Prostate gland (tissue), 2 donors: ENCODE measurements at places on chromosomes 7 and 10. TPM values are rescaled to one million over a fixed set of nuclear protein-coding genes. Genes with fewer than 3 reads are reported as not detected.
A peak's percentile ranks its signal among the peaks of the same experiment; 100 is the strongest.

DNA sequence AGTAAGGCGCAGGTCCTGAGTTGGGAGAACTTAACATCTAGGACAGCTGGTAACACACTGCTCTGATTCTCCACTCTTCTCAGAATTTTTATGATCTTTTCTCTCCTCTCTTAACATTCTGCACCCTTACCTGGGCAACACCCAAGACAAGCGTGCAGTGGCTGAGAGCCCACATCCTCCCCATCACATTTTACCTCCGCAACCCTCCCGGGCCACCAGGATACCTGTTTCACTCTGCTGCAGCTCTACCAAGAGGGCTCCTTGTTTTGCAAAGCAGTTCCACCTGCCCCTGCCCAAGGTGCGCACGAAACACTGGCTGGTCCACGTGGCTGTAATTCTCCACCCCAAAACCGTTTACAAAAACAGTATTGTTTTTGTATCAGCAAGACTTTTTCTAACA, 81.5 kb downstream of the ITIH5 start:
- no peak for DNase-seq
- no peak overlapping the region for H3K27ac ChIP-seq
- no peak overlapping the region for H3K4me3 ChIP-seq
- no peaks in the 10 kb centered on the region for H3K4me1 ChIP-seq
- no peaks in the 10 kb centered on the region for H3K36me3 ChIP-seq
- H3K27me3 ChIP-seq, result no peaks in the 10 kb centered on the region

DNA sequence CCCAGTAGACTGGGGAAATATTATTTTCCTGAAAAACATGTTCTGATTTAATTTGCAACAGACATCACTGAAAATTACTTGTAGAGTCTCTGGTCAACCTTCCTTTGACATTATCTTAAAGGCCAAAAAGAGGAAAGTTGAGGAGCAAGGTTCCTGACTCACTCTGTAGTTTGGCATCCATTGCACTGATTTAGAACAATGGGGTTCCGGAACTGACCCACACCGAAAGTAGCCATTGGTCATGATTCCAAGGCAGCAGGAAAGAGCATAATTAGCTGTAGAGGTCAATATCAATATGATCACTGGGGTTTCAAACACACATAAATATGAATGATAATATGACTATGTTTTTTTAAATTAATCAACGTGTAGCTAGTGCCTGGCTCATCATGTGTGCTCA, 65.8 kb downstream of the DNMBP start:
- no peaks in the 10 kb centered on the region for H3K27me3 ChIP-seq
- no peaks in the 10 kb centered on the region for H3K36me3 ChIP-seq
- H3K27ac ChIP-seq, result no peak overlapping the region
- H3K4me1 ChIP-seq, result no peaks in the 10 kb centered on the region

- H3K27ac ChIP-seq, result no peak overlapping the region
- no peaks in the 10 kb centered on the region for H3K36me3 ChIP-seq
- no peaks in the 10 kb centered on the region for H3K27me3 ChIP-seq
- no peak overlapping the region for H3K4me3 ChIP-seq
- no peaks in the 10 kb centered on the region for H3K4me1 ChIP-seq
- DNase-seq, result no peak
Measured at GRCh38 chr10:111677759-111678158, 505.8 kb downstream of the GPAM start.

DNA sequence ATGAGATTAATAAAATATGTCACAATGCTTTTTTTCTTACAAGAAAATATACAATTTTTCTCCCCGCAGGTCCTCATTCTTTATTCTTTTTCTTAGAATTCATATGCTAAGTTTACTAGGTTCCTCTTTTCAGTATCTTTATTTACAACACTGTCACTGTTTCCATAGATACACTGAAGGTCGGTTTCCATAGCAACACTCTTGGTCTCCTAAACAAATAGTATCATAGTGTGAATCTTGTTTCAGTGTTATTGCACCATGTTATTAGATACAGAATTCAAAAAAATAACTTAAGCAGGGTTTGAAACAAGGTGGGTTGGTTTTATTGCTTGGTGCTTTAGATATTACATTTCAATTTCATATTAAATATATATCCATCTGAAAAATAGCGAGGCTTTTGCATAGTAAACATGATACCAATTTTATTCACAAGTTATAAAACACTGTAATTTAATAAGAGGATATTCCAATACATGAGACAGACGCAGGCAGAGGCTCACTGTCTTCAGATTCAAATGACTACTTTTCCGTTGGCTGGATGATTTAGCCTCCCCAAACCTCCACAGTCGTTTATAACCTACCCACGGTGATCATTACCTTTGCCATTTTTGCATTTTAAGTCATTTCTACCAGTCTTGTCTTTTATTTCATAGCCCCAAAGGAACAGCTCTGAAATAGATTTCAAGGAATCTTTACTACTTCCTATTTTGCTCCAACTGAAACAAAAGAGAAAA, 88.9 kb upstream of the KLF6 start:
- no peaks in the 10 kb centered on the region for H3K4me1 ChIP-seq
- no peaks in the 10 kb centered on the region for H3K27me3 ChIP-seq
- H3K27ac ChIP-seq, result no peak overlapping the region
- no peak overlapping the region for H3K4me3 ChIP-seq

GRCh38 chr10:983971-984655, 4.1 kb upstream of the GTPBP4 start:
- H3K4me1 ChIP-seq, result no peaks in the 10 kb centered on the region
- DNase-seq, result no peak
- no peaks in the 10 kb centered on the region for H3K36me3 ChIP-seq
- no peak overlapping the region for H3K27ac ChIP-seq

GRCh38 chr7:111832174-111832573, 269.9 kb upstream of the IMMP2L start:
- H3K27ac ChIP-seq, result no peak overlapping the region
- no peak for DNase-seq
- no peaks in the 10 kb centered on the region for H3K27me3 ChIP-seq
- no peaks in the 10 kb centered on the region for H3K4me1 ChIP-seq
- H3K36me3 ChIP-seq, result no peaks in the 10 kb centered on the region
- H3K4me3 ChIP-seq, result no peak overlapping the region

DNA sequence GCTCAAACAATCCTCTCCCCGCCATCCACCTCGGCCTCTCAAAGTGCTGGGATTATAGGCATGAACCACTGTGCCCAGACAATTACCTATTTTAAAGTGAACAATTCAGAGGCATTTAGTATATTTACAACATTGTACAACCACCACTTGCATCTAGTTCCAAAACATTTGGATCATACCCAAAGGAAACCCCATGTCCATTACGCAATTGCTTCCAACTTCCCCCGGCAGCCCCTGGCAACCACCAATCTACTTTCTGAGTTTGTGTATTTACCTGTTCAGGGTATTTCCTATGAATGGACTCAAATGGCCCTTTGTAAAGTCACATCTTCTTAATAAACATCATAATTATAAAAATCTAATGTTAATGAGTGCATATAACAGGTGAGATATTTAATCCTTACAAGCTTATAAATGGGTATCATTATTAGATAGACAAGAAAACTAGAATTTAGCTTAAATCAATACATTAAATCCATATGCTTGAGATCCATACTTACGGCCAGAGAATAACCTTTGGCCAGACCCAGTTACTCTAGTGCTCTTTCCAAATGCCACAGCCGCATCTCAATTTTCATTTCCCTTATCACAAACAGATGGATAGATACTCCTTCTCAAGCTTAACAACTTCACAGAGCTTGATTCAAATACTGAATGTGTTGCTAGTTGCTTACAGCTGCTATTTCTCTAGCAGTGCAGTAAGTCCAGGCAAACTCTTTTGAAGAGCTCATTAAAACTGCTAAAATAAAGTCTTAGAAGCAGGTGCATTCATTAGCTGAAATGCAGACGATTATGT, 133.4 kb upstream of the MKLN1 start:
- no peaks in the 10 kb centered on the region for H3K27me3 ChIP-seq
- no peaks in the 10 kb centered on the region for H3K36me3 ChIP-seq
- no peaks in the 10 kb centered on the region for H3K4me1 ChIP-seq
- H3K4me3 ChIP-seq, result no peak overlapping the region

- no peaks in the 10 kb centered on the region for H3K27me3 ChIP-seq
- H3K27ac ChIP-seq, result no peak overlapping the region
- H3K36me3 ChIP-seq, result no peaks in the 10 kb centered on the region
- H3K4me3 ChIP-seq, result no peak overlapping the region
- H3K4me1 ChIP-seq, result no peaks in the 10 kb centered on the region
Measured at GRCh38 chr7:2109936-2110609, 122.7 kb downstream of the MAD1L1 start.

- no peaks in the 10 kb centered on the region for H3K4me1 ChIP-seq
- peak; percentile 80 for DNase-seq
- H3K27ac ChIP-seq, result peak overlapping the region; percentile 64
- no peaks in the 10 kb centered on the region for H3K36me3 ChIP-seq
Measured at GRCh38 chr7:152504367-152504766, 68.6 kb upstream of the KMT2C start.

GRCh38 chr7:8082762-8083161, 114.2 kb downstream of the GLCCI1 start:
- H3K4me3 ChIP-seq, result no peak overlapping the region
- H3K27me3 ChIP-seq, result no peaks in the 10 kb centered on the region
- H3K36me3 ChIP-seq, result no peaks in the 10 kb centered on the region
- DNase-seq, result no peak
- H3K27ac ChIP-seq, result no peak overlapping the region

- no peaks in the 10 kb centered on the region for H3K27me3 ChIP-seq
- H3K27ac ChIP-seq, result no peak overlapping the region
- no peaks in the 10 kb centered on the region for H3K4me1 ChIP-seq
- no peak overlapping the region for H3K4me3 ChIP-seq
- DNase-seq, result peak; percentile 73
- no peaks in the 10 kb centered on the region for H3K36me3 ChIP-seq
Measured at GRCh38 chr10:101014230-101014884, 14.7 kb downstream of the LZTS2 start.

GRCh38 chr7:147584771-147585193, 1005.8 kb upstream of the C7orf33 start:
- DNase-seq, result no peak
- H3K4me1 ChIP-seq, result no peaks in the 10 kb centered on the region
- no peaks in the 10 kb centered on the region for H3K36me3 ChIP-seq
- no peak overlapping the region for H3K27ac ChIP-seq
- no peak overlapping the region for H3K4me3 ChIP-seq
- H3K27me3 ChIP-seq, result no peaks in the 10 kb centered on the region

DNA sequence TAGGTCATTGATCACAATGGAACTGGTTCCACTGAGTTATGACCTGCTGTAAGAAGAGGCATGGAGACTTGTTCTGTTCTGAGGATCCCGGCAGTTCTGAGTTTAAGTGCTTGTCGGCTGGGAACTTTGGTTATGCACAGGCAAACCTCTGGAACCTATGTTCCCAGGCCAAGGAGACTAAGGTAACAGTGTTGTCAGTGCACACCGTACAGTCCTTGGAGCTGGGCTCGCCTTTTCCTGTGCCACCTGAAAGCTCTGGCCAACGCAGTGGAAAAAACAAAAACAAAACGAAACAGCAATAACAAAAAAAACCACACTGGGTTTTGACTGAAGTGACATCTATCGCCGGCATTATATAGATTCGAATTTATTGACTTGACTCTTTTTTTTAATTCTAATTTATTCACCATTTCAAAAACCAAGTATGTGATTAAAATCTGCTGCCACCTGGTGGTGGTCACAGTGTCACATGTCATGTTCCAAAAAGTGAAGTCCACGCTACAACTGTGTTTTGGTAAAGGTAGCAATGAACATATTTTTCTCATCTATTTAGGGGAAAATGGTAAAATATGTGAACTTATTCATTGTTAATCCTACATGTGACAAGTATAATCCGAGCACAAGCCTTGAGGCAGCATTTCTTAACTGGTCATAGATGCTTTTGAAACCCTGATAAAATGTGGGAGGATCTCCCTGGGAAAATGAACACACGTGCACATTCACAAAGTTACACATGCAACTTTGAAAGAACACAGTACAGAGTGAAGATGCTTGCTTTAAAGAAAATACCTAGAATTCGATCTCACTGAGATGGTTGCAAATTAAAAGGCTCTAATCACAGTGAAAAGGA, 113.8 kb upstream of the PPP2R2D start:
- no peaks in the 10 kb centered on the region for H3K27me3 ChIP-seq
- no peaks in the 10 kb centered on the region for H3K4me1 ChIP-seq
- H3K4me3 ChIP-seq, result no peak overlapping the region

- no peaks in the 10 kb centered on the region for H3K4me1 ChIP-seq
- H3K4me3 ChIP-seq, result no peak overlapping the region
- DNase-seq, result no peak
Measured at GRCh38 chr7:118153551-118154177, 30.3 kb upstream of the LSM8 start.

DNA sequence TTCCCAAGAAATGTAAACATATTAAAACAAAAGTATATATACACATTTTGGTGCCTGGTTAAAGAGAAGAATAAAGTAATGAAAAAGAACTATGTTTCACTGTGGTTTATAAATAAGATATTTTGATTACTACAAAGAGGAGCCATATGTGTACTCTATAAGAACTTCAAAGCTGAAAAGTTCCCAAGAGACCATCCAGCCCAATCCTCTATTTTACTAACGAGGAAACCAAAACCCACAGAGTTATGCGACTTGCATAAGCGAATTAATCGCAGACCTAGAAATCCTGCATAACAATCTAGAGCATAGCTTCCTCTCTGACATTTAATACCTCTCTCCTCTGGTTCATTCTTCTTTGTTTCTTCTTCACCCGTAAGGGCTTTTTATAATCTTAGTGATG, 937.1 kb downstream of the CNTNAP2 start:
- no peaks in the 10 kb centered on the region for H3K4me1 ChIP-seq
- no peak for DNase-seq
- H3K4me3 ChIP-seq, result no peak overlapping the region
- no peaks in the 10 kb centered on the region for H3K27me3 ChIP-seq
- H3K27ac ChIP-seq, result no peak overlapping the region

DNA sequence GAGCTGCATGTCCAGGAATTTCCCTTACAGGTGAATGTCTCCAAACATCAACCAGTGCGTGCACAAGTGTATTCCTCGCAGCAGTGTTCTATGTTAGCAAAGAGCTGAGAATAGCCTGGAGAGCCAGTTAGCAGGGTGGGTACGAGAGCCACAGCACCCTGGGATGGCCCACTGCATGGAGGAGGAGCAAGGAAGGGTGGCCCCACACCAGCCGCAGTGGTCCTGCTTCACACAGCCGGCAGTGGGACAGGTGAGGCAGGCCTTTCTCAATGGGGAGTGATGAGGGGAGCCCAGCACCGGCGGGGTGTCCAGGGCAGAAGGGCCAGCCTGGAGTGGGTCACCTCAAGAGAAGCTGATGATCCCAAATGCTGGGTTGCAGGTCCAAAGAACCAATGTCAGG, 240.7 kb downstream of the TCERG1L start:
- no peaks in the 10 kb centered on the region for H3K36me3 ChIP-seq
- no peak overlapping the region for H3K27ac ChIP-seq
- H3K27me3 ChIP-seq, result no peaks in the 10 kb centered on the region
- no peak for DNase-seq
- H3K4me3 ChIP-seq, result no peak overlapping the region

Gene PON1
- not detected for total RNA-seq

Gene SLC16A9
- total RNA-seq, result 9.8 TPM

Gene CCDC6
- 48.1 TPM for total RNA-seq

Gene ARHGAP19
- 10.4 TPM for total RNA-seq
